Stimulated activated CD4-positive, alpha-beta T cell treated with anti-CD3 and anti-CD28 coated beads, Interleukin-1b, Interleukin-23, amount 100 ng/mL, for 1 hour (primary cell): ENCODE measurements at places on chromosomes 7 and 10.

DNA sequence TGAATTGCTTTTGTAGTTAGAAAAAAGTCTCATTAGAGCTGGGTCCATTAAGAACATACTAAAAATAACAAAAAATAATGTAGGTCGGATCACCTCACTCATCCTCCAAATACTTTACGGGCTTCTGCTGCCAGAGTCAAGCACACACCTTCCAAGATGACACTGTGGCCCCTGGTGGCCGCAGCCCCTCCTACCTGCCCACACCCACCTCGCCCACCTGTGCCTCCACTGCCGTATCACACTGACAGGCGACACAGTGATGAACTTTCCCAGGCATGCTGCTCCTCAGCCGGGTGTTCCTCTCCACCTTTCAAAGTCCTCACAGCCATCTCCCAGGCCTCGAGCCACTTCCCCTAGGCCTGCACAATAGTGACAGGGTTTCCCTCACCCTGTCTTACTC lies 60.9 kb downstream of the STK17A start:
- DNase-seq, result no peak

- no peak for DNase-seq
Observed at GRCh38 chr7:36084485-36085091, 68.5 kb upstream of the EEPD1 start.

DNA sequence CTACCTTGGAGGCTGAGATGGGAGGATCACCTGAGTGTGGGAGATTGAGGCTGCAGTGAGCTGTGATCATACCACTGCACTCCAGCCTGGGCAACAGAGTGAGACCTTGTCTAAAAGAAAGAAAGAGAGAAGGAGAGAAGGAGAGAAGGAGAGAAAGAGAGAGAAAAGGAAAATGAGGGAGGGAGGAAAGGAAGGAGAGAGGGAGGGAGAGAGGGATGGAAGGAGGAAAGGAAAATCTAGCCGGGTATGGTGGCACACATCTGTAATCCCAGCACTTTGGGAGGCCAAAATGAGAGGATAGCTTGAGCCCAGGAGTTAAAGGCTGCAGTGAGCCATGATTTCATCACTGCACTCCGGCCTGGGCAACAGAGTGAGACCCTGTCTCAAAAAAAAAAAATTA lies 42.9 kb upstream of the GTF2IRD1 start:
- DNase-seq, result no peak

GRCh38 chr10:78864761-78865537 lies 203.8 kb upstream of the ZMIZ1 start:
- no peak for DNase-seq

DNA sequence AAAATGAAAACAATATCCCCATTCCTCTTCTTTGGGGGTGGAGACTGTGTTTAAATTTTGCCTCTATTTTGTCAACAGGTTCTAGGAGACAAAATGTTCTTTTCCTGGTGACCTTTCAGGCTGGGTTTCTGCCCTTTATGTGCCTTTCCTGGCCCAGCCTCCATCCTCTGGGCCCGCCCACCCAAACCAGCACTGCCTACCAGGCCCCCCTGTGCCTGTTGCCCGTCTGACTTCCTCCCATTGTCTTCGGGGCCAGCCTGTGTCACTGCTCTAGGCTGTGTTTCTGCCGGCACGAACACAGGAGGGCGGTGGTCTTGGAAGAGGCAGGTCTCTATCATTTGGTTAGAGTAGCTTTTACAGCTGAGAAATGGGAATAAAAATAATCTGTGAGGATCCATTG lies 13.9 kb downstream of the TSPAN14 start:
- no peak for DNase-seq
